Epithelial cell of prostate (primary cell): ENCODE measurements at places on chromosomes 6 and 20.
A peak's percentile ranks its signal among the peaks of the same experiment; 100 is the strongest.

- DNase-seq, result no peak
Measured at GRCh38 chr20:41478026-41478425, 111.4 kb upstream of the EMILIN3 start.

GRCh38 chr20:34708621-34709043 lies 4.5 kb downstream of the TP53INP2 start:
- no peak for DNase-seq

GRCh38 chr6:133740816-133741215 lies 148.1 kb upstream of the TCF21 start:
- DNase-seq, result no peak

DNA sequence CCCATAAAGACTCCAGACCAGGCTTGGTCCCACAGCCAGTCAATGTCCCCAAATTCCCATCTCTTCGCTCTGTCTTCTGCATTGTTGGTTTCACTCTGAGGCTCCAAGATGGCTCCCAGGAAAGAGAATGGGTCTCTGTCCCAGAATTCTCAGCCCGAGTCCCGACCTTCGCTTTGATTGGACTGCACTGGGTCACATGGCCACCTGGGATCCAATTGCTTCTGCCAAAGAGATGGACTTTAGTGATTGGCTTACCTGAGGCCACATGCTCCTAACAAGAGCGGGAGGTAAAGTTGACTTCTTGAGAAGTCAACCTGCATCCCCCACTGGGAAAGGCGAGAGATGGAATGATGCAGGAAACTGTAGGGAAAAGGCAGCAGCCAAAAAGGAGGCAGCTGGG lies 104.7 kb upstream of the PMEPA1 start:
- no peak for DNase-seq

DNA sequence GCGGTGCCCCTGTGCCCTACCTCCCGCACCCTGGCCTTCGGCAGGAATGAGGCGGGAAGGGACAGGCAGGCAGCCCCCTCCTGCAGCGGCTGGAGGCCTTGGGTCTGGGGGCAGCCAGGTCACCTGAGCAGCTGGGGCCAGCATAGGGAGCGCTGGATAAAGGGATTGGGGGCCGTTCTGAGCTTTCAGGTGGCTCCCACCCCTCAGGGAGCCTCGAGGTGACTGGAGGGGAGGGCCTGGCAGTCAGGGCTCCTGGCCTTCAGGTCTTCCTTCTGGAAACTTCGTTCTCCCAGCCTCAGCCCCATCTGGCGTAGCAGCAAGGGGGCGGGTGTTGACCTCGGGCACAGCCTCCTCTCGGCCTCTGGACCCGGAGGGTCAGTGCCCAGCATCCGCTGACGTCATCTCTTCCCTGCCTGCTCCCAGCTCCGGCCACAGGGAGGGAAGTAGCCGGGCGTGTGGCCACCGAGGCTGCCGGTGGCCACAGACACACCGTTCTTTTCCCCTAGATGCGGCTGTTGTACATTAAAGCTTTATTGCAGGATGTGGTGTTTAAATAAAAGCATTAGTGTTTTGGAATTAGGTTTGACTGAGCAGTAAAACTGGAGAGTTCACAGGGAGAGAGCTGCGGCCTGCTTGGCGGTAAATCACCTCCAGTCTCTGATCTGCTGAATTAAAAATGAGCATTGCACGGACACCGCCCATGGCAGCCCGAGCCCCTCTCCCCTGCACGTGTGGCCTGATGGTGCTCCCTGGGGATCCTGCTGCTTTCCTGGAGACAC lies 80.0 kb upstream of the GATA5 start:
- no peak for DNase-seq

DNA sequence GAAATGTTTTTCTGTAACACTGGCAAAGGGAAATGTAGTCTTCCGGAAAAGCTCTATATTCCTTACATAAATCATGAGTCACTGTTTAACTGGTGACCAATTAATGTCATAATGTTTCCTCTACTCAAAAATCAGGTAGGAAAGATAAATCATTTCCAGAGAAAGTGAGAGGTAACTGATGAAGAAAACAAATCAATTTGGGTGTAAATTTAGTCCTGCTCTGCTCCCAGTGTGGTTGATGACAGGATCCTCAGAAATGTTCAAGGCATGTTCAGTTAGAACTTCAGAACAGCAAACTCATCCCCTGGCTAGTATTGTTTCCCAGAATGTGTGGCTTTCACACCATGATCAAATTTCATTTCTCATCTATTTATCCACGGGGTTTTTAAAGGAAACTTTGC lies 38.8 kb upstream of the SPACA1 start:
- DNase-seq, result no peak

DNA sequence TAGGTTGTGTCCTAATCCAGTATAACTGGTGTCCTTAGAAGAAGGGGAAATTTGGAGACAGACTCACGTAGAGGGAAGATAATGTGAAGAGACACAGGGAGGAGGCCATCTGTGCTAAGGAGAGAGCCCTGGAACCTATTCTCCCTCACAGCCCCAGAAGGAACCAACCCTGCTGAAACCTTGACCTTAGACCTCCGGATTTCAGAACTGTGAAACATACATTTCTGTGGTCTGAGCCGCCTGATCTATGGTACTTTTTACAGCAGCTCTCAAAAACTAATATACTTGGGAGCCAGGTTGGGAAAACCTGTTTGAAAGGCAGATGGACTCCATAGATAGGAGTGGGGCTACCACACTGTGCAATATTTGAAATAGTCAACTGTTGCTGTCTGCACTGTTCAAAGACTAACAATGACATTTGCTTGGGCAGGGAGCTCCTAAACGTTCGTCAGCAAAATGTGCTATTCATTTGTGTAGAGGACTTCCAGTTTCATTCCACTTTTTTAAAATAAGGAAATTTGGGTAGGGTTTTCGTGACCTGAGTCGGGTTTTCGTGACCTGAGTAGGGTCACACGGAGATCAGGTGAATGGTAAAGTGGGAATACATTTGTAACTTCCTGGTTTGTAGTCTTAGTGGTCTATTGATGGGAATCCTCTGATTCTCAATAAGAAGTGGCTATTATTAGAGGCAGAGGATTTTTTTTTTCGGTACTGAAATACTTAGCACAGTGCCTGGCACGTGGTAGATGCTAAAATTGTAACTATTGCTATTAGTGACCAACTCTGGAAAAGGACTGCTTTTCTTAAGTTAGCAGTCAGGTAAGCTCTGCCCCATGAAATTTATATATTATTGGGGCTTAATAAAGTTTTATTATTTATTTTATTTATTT lies 11.4 kb downstream of the TAGAP start:
- DNase-seq, result no peak

GRCh38 chr6:113630738-113631535 lies 226.2 kb upstream of the MARCKS start:
- no peak for DNase-seq

GRCh38 chr6:13924949-13925881 lies at the start of gene RNF182:
TSS of gene RNF182 (plus strand) at chr6:13924952. CDS start at chr6:13977120, 52,168 bp downstream.
- no peak for DNase-seq

DNA sequence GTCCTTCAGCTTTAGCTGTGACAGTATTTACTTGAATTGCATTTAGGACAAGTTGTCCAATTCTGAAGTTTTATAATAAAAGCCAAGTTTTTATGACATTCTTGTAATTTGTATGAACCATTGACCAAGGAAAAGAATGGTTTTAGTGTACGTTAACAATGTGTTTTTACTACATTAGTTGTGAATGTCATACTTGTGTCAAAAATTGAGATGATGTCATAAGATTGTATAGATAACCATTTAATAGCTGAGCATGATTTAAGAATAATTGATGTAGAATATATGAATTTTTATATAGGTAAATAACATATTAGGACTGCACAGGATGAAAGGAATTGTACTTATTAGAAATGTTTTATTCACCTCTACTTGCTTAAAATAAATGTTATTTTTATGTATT lies 102.9 kb downstream of the MACROD2 start:
- no peak for DNase-seq

GRCh38 chr6:130366107-130367005 lies 539 bp downstream of the TMEM200A start:
- no peak for DNase-seq

GRCh38 chr6:128161839-128162238 lies 261.0 kb upstream of the THEMIS start:
- no peak for DNase-seq

DNA sequence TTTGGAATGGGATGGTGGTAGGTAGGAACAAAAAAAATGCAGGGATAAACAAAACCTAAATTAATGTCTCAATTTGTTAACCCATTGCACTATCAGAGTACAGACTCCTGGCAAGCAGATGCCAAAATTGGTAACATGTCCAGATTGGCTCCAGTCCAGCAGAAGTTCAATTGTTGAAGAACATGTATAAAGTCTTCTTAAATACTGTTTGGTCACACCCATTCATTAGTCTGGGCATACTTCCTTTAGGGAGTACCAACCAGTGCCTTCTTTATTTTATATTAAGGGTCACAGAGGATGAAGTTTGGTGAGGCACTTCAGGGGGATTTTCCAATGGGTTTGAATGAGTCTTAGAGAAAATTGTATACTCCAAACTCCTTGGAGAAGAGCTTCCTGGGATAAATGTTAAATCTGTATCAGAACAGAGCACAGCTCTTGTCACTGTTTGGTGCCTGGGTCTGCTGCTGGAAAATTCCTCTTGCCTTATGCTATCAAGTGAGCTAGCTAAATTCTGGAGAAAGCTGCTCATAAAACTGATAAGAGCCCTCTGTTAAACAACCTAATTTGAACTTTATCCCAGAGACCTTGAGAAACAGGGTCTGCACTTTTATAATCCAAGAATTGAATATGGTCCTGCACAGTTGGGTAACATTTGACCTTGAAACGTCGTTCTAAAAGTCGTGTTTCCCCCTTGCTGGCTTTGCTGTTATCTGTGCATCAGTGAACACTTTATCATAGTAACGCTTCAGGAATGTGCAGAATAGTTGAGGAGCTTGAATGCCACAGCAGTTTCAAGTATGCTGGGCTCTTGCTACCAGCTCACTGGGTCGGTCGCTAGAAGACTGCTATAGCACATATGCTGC lies 334.1 kb upstream of the CITED2 start:
- no peak for DNase-seq

GRCh38 chr20:61964675-61965605 lies 100.7 kb downstream of the TAF4 start:
- DNase-seq, result no peak

GRCh38 chr6:144449218-144449617 lies 164.1 kb downstream of the UTRN start:
- no peak for DNase-seq

- no peak for DNase-seq
Measured at GRCh38 chr6:89555806-89556205, 82.7 kb downstream of the LYRM2 start.

DNA sequence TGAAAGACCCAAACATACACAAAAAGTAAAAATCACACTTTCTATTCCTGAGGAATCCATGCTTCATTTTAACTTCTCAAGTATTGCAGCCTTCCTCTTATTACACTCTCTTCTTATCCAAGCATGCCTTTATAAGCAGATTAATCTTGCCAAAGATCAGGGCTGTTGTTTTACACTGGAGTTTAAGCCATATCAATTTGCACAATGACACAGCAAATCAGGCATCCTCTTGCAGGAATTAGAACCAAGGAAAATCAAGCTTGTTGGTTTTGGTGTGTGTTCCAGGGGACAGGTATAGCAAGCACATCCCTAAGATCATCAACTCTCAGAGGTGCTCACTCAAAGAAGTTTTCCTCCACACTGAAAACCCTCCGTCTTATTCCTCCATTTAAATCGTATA lies 69.5 kb downstream of the CYP39A1 start:
- no peak for DNase-seq

DNA sequence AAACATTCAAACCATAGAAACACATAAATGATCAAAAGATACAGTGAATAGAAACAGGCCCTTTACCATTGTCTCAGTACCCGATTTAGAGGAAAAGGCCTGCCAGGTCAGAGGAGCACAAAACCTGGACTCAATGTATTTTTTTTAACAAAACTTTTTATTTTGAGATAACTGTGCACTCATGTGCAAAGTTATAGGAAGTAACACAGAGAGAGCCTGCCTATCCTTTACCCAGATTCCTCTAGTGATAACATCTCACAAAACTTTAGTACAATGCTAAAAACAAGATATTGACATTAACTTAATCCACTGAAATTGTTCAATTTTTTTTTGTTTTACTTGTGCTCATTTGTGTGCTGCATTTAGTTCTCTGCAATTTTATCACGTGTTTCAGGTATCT lies 36.8 kb upstream of the SAMD3 start:
- DNase-seq, result no peak

GRCh38 chr6:25248123-25248522 lies 31.1 kb upstream of the CARMIL1 start:
- DNase-seq, result no peak

DNA sequence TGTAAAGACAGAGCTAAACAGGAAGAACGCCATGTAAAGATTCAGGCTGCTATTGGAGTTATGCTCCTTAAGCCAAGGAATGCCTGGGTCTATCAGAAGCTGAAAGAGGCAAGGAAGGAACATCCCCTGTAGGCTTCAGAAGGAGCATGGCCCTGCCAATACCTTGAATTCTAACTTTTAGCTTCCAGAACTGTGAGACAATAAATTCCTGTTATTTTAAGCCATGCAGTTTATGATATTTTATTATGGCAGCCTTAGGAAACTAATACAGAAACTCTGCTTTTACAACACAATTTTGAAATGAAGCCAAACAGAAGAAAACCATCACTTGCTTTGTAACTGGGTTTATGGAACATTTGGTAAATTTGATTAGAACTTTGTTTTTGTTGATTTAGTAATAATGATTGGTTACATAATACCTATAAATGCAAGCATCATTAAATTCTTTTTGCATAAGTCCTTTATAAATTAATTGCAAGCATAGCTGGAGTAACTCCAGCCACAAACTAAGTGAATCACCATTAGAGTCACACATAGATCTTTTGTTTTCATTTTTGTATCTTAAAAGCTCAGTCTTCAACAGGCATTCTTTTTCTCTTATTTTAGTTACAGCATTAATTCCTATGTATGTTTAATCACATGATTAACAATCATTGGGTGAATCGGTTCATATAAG lies 33.5 kb upstream of the TSPYL1 start:
- no peak for DNase-seq

- peak; percentile 80 for DNase-seq
Measured at GRCh38 chr6:215335-216034, 76.8 kb upstream of the DUSP22 start.

GRCh38 chr6:6678185-6678671 lies 89.7 kb downstream of the LY86 start:
- DNase-seq, result peak; percentile 64

DNA sequence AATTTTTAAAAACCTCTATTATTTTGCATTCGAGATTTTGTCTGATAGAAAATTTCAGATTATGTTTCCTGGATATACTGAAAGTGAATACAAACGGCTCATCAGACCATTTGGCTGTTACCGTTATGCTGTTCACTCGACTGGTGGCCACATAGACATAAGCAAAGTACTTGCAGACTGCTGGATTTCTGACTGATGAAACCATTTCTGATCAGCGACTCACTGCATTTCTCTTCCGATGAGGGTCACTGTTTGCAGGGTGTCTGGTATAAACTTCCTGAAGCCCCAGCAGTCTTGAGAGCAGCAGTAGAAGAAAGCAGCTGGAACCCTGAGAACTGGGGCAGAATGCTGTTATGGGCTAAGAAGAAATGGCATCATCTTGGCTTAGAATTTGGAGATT lies 17.7 kb downstream of the SNX9 start:
- no peak for DNase-seq
